ENCODE measurements at places on chromosomes 12 and 14.

GRCh38 chr14:92892589-92892988 lies 30.4 kb upstream of the CHGA start:
- DNase-seq = no peak

DNA sequence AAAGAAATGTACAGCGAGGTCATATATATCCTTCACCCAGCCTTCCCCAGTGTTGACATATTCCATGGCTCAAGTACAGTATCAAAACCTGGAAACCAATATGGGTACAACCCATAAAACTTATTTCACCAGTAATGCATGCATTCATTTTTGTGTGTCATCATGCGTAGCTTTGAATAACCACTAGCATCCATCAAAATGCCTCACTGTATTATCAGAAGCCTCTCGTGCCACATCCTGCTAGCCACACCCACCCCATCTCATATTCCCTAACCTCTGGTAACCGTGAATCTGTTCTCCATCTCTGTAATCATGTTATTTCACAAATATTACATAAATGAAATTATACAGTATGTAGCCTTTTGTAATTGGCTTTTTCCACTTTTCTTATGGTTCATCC lies 314.3 kb downstream of the RAD51B start:
- DNase-seq = no peak

DNA sequence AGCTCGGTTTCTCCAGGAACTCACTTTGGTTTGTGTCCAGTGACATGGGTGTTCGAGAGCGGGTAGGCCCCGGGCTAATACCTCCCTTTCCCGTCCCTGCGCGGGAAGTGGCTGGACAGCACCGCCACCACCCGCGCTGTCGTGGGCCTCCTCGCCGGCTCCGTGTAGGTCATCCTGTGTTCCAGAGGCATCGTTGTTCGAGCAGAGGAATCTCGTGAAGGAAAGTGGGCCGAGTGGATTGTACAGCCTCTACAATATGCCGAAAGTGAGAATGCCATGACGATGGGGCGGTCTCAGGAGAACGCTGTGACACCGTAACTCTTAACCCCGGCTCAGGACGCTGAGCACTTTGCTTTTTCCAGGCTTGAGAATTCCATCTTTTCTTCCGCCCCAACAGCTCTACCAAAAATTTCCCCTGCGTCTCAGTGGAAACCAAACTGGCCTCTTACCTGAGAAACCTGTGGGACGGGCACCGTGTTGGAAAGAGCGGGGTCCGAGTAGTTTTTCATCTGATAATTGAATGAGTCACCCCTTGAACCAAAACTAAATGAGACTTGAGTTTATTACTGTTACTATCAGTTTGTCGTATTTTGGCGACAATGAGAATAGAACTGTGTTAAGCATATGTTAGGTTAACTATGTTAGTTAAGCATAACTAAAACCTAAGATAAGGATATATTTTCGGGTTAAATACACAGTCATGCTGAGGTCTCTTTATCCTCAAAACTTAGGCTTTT lies 510 bp downstream of the EIF2S1 start:
- no peak for DNase-seq

DNA sequence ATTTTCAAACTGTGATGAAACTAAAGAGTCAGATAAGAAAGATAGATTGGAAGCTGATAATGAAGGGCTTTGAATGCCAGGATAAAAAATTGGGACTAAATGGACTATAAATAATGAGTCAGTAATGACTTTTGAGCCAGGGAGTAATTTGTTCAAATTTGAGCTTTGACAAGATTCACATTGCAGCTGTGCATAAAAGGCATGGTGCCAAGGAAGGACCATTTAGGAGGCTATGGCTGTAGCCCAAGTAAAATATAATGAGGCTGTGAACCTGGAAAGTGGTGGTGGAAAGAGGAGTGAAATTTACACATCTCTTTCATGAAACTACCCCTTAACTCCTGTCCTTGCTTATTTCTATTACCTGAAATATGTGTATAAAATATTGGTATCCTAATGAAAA lies 218.5 kb downstream of the SLC6A15 start:
- DNase-seq = no peak

Measured in NCI-H82 (cell line).